ENCODE measurements at places on chromosomes 2 and 18.

DNA sequence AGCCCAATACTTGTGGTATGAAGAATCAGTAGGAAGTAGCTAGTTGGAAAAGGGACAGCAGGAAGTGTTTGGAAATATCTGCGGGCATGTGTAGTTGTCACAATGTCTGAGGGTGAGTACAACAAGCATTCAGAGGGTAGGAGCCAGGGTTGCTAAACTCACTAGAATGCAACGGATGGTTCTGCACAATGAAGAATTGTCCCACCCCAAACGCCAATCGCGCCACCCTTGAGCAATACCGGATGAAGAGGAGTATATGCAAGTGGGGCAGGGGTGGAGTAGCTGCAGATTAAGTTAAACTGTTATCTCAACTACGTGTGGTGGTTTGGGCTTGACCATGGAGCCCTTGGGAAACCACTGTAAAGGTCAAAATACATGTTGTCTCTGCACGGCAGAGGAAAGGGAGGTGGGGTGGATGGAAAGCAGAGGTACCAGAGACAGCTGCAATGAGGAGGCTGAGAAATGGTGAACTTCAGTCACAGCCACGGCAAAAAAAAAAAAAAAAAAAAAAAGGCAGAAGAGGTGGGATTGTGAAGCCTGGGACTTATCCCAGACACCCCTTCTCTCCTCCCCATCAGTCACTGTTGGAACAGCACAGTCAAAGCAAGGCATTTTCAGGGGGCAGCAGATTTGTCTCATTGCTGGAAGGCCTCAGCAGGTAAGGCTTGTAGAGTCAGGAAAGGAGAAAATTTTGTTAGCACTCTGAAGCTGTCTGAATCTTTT is 5.2 kb downstream of the CCL20 start:
- DNase-seq, result no peak

DNA sequence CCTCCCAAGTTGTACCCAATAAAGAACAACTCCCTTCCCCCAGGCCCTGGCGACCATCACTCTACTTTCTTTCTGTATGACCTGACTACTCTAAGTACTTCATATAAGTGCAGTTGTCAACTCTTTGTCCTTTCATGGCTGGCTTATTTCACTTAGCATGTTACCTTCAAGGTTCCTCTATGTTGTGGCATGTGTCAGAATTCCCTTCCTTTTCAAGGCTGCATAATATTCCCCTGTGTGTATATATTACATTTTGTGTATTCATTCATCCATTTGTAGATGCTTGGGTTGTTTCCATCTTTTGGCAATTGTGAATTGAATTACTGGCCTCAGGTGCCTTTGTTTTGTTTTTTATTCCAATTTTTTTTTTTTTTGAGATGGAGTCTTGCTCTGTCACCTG is 181.9 kb upstream of the RAB12 start:
- no peak for DNase-seq

DNA sequence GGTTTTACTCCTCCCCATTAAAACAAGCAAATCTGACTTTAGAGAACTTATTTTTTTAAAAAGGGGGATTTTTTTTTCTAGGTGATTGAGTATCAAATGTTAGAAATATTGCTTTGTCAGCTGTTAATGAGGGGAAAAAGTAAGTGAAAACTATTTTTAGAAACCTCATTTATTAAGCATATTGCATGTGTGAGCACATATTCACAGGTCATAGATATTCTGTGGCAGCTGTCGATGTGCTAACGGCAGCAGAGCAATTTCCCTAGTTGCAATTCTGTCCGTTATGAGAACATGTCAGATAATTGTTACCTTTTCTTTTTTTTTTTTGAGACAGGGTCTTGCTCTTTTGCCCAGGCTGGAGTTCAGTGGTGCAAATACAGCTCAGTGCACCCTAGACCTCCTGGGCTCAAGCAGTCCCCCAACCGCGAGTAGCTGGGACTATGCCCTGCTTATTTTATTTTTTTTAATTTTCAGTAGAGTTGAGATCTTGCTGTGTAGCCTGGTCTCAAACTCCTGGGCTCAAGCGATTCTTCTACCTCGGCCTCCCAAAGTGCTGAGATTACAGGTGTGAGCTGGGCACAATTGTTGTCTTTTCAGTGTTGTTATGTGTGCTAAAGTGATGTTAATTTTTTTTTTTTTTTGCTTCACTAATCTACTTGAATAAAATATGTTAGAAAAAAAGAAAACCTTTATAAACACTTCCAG is 69.8 kb downstream of the MTA3 start:
- no peak for DNase-seq

DNA sequence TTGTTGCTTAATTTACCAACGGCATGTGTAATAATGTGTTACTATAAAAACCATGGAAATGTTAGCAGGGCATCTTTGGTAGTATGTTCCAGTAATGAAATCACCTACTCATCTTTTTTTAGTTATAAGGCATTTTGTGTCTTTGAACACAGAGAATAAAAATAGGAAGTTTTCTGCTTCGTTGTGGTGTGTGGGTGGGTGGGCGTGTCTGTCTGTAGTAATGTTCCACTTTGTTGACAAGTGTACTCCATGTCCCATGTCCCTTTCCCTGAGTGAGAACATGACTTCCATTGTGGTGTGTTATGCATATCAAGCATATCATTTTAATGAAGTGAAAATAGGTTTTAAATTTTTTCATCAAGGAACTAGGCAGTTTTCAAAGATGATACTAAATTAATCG is 149.3 kb downstream of the VWC2L start:
- no peak for DNase-seq

DNA sequence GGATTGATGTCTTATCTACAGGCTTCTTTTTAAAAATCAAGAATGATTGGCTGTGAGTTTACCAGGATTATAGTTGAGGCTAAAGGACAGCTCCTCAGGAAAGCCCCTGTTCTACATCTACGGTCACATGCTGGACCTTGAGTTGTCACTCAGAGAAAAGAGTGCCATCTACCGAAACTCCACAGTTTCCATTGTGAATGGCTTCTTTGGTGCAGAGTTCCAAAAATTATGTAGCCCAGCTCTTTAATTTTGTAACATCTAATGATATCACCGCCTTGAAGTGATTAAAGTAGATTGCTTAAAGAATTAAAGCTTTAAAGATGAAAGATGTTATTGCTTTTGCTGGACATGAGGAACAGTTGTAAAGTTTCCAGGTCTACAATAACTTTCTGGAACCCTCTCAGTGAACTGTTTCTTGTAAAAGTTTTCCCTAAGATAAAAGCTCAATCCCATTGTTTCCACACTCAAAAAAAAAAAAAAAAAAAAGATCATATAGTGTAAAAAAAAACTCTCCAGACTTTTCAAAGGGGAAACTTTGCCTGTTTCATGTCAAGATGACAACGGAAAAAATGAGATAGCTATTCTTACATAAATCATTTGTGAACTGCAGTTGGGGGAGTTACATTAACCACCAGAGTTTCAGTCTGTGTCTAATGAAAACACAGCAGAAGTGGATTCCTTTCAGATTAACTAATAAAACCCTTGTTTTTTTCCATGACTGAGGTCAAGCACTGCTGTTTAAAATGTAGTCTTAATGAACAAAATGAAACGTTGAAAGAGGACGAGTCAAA is 4.3 kb downstream of the COL3A1 start:
- no peak for DNase-seq

Data from 8988T (cell line).